ENCODE measurements at places on chromosomes 2 and 18.

DNA sequence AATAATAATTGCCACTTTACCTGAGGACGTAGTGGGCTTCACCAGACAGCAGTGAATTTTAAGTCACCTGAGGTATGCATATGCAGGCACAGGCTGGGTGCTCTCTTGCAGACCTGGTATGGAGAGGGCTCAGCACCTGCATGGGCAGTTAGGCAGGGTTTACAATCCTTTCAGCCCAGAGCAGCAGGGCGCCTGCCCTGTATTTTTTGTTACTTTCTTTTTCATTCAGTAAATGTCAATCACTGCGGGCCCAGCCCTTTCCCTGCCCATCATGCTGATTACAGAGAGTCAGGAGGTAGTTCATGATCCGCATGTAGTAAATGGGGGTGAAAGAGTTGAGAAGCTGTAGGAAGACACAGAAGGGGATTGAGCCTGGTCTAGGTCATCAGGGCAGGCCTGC lies 147.0 kb upstream of the ALPP start:
- no peak for DNase-seq

GRCh38 chr18:41553716-41554115 lies 401.3 kb upstream of the PIK3C3 start:
- no peak for DNase-seq

DNA sequence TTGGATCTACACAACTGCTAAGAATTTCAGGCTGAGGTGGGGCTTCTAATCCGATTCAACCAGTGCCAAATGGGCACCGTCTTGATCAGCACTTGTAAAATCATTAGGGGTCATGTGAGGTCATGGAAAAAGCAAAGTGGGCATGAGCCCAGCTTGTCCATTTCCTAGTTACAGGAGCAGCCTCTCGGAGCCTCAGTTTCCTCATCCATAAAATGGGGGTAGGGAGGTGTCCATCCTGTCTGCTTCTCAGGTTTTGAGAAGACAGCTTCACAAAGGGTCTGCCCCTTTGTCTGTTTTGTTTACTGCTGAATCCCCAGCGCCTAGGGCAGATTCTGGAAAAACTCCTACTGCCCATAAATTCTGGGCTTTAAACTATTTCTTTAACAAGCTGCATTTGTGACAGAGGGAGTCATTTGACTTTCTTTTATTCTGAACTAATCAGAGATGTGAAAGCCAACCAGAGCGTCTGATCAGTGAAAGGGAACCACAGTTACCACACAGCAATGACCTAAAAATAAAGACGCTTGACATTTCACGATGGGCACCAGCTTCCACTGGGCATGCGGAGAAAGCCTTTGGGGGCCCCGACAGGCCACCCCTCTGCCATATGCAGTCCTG lies 38.9 kb downstream of the DNMT3A start:
- DNase-seq, result peak; percentile 57

GRCh38 chr18:10946058-10946457 lies 203.3 kb downstream of the PIEZO2 start:
- no peak for DNase-seq

DNA sequence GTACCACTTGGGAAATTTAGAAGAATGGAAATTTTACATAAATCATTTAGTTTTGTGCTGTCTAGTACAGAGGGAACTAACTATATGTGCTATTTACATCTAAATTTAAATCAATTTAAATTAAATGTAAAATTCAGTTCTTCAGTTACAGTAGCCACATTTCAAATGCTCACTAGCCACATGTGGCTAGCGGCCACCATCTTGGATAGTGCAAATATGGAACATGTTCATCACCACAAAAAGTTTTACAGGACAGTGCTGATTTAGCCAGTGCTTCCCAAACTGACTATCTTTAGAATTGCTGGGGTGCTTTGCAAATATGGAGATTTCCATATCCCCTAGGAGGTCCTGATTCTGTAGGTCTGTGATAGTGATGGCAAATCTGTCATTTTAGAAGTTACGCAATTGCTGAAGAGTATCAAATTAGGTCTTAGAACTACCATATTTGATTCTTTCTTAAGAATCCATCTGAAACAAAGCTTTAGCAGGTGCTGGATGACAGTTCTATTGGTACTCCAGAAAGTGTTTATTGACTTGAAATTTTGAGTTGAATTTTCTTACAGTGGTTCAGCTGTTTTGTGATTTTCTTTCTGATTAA lies 12.8 kb downstream of the EHBP1 start:
- DNase-seq, result no peak

- DNase-seq, result no peak
Measured at GRCh38 chr2:200985799-200986198, 22.3 kb upstream of the ORC2 start.

DNA sequence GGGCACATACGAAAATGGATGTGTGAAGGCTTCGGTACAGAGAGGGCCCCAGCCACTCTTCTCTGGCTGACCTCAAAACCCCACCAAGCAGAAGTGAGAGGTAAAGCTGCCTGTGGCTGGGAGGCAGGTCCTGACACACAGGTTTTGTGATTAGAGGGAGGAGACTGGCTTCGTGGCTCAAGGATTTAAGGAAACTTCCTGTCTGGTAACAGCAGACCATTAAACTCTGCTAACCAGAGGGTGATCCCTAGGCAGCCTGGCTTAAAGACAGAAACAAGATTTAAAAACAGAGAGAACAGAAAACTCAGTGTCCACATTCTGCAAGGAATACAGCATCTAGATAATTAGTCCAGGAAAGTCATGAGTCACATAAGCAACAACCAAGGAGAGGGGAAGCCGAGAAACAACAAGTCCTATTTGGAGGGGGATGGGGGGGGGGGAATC lies 101.9 kb downstream of the NFATC1 start:
- DNase-seq, result no peak

DNA sequence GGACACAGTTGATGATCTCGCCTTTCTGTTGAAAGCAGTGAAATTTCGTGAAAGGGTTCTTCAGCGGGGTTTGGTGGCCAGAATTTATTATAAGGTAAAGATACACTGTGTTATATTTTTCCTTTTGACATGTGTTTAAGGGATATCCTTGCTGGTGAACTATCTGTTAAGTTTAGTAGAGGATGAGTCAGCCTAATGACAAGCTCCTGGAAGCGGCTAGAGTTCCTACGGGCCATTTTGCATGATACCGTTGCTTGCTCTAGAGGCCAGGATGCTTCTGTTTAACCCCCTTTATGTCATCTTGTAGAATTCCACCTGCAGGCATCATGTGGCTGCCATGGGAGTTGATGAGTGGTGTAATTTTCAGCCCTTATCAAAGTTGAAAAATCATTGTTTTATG lies 124.8 kb upstream of the BCL2L11 start:
- no peak for DNase-seq

- DNase-seq, result no peak
Measured at GRCh38 chr2:232269867-232270266, 108.7 kb upstream of the ALPP start.

DNA sequence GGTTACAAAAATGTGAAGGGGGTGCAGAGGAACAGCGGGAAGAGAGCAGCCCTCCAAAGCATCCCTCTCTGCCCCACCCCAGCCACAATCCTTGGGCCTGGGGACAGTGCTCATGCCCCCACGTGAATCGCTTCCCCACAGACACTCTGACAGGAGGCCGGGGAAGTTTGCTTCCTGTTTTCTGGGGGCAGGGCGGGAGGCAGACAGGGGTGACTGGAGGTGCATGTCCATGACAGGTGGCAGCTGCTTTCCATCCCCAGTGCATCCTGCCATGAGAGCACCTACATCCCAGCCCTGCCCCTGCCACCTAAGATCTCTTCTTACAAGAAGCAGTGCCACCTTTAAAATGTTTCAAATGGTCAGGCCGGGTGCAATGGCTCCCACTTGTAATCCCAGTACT lies 47.2 kb upstream of the UBE2F start:
- DNase-seq, result no peak

- no peak for DNase-seq
Measured at GRCh38 chr2:66874411-66874810, 439.5 kb downstream of the MEIS1 start.

- DNase-seq, result no peak
Measured at GRCh38 chr2:207975921-207976320, 49.4 kb downstream of the PLEKHM3 start.

GRCh38 chr2:122101319-122101718 lies 345.9 kb downstream of the TSN start:
- no peak for DNase-seq

GRCh38 chr18:35245719-35246317 lies 5.0 kb downstream of the ZNF397 start:
- no peak for DNase-seq

DNA sequence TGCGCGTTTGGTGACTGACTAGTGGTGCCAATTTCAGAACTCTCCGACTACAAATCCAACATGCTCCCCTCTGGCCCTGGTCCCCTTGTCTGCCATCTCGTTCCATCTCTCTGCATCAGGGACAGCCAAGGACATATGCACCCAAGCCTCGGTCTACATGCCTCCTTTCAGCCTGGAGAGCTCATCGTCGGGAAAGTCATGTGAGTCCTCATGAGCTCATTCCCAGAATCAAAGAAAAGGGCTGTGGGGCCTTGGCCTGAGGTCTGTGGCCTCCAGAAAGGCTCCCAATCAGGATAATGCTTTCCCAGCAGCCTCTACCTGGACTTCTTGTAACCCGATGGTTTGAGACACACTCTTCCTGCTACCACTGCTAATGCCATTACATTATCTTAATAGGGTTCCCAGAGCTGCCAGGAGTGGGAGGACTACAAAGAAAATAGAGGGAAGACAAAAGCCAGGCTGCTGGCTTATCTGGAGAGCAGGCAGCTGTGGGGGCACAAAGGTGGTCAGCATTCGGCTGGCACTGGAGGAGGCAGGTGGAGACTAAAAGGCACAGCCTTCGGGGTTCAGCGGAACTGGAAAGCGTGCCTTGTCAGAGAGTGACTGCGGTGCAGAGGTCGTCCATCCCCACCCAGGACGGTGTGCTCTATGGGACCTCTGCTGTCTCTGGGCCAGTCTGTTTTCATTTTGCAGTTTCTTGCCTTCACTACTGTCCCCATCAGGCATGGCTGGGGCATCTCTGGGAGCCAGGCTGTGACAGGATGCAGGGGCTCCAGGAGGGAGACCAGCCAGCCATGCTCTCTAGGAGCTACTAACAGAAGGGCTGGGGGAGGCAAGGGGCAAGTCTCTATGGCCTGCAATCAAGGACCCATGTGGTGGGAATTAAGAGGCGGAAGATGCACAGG lies 104.4 kb upstream of the SMAD2 start:
- DNase-seq, result no peak

- DNase-seq, result peak; percentile 59
Measured at GRCh38 chr18:54284981-54285785, 15.9 kb downstream of the POLI start.

Data from Karpas-422 (cell line).